Cardiac ventricle fibroblast (primary cell): ENCODE measurements at places on chromosomes 7 and 10. TPM values are rescaled to one million over a fixed set of nuclear protein-coding genes. Genes with fewer than 3 reads are reported as not detected.

Gene DNAJC12
- 6.7 and 8.3 TPM in 2 replicates for total RNA-seq

Gene HOXA2
- total RNA-seq = not detected in 2 replicates

Gene PIP
- not detected in 2 replicates for total RNA-seq

Gene GNAT3
- total RNA-seq = not detected in 2 replicates

Gene IFT22
- 25.0 and 27.6 TPM in 2 replicates for total RNA-seq

Gene GPR37
- 0.10 and 0.37 TPM in 2 replicates for total RNA-seq

Gene PDK4
- total RNA-seq = 103 and 128 TPM in 2 replicates

Gene AMPH
- 6.3 and 9.0 TPM in 2 replicates for total RNA-seq

Gene AHCYL2
- total RNA-seq = 6.9 and 11.6 TPM in 2 replicates

Gene HUS1
- 19.5 and 27.9 TPM in 2 replicates for total RNA-seq

Gene ATRNL1
- under 0.01 TPM in 1 of 2 replicates, not detected in the other for total RNA-seq

Gene MLXIPL
- total RNA-seq = 0.54 TPM in 1 of 2 replicates, not detected in the other

Gene ANKMY2
- total RNA-seq = 11.4 and 12.2 TPM in 2 replicates

Gene ETV1
- total RNA-seq = 9.0 and 17.6 TPM in 2 replicates

Gene WDR86
- 2.4 and 4.6 TPM in 2 replicates for total RNA-seq

Gene CNPY1
- total RNA-seq = not detected in 2 replicates

Gene EEPD1
- total RNA-seq = 5.3 and 5.6 TPM in 2 replicates

Gene ITGB8
- 2.4 and 2.8 TPM in 2 replicates for total RNA-seq

Gene GPC2
- 0.05 TPM in 1 of 2 replicates, not detected in the other for total RNA-seq

Gene NUDT13
- total RNA-seq = 1.0 and 1.7 TPM in 2 replicates

Gene FZD1
- total RNA-seq = 18.7 and 21.9 TPM in 2 replicates

Gene CCDC136
- total RNA-seq = 0.62 and 2.5 TPM in 2 replicates

Gene CYP3A7
- total RNA-seq = not detected in 2 replicates

Gene SPDYE2
- not detected in 2 replicates for total RNA-seq

Gene HKDC1
- total RNA-seq = not detected in 2 replicates

Gene NODAL
- not detected in 2 replicates for total RNA-seq

Gene TDRD1
- 1.2 and 1.7 TPM in 2 replicates for total RNA-seq

Gene VAX1
- not detected in 2 replicates for total RNA-seq

Gene SCART1
- 0.73 and 2.2 TPM in 2 replicates for total RNA-seq

Gene HOGA1
- not detected in 2 replicates for total RNA-seq

Gene ZWINT
- 1.9 and 2.1 TPM in 2 replicates for total RNA-seq

Gene NYAP1
- total RNA-seq = 0.59 and 0.94 TPM in 2 replicates

Gene CPXM2
- 0.75 and 1.7 TPM in 2 replicates for total RNA-seq

Gene CTTNBP2
- 0.15 and 0.37 TPM in 2 replicates for total RNA-seq

Gene PEX1
- 6.9 and 11.9 TPM in 2 replicates for total RNA-seq

Gene PLXDC2
- total RNA-seq = 7.5 and 10.0 TPM in 2 replicates

Gene BICC1
- 105 and 110 TPM in 2 replicates for total RNA-seq

Gene GATA3
- total RNA-seq = 0.25 and 0.34 TPM in 2 replicates

Gene NOLC1
- total RNA-seq = 38.4 and 60.9 TPM in 2 replicates

Gene FAM25G
- not detected in 2 replicates for total RNA-seq

Gene VSTM4
- total RNA-seq = 5.1 and 5.3 TPM in 2 replicates

Gene GPR26
- not detected in 2 replicates for total RNA-seq

Gene CALHM1
- total RNA-seq = not detected in 2 replicates

Gene PRLHR
- total RNA-seq = not detected in 2 replicates
